Stimulated activated CD8-positive, alpha-beta memory T cell treated with anti-CD3 and anti-CD28 coated beads, Interleukin-15, amount 100 ng/mL, for 4 hours (primary cell): ENCODE measurements at places on chromosomes 1 and 21.

DNA sequence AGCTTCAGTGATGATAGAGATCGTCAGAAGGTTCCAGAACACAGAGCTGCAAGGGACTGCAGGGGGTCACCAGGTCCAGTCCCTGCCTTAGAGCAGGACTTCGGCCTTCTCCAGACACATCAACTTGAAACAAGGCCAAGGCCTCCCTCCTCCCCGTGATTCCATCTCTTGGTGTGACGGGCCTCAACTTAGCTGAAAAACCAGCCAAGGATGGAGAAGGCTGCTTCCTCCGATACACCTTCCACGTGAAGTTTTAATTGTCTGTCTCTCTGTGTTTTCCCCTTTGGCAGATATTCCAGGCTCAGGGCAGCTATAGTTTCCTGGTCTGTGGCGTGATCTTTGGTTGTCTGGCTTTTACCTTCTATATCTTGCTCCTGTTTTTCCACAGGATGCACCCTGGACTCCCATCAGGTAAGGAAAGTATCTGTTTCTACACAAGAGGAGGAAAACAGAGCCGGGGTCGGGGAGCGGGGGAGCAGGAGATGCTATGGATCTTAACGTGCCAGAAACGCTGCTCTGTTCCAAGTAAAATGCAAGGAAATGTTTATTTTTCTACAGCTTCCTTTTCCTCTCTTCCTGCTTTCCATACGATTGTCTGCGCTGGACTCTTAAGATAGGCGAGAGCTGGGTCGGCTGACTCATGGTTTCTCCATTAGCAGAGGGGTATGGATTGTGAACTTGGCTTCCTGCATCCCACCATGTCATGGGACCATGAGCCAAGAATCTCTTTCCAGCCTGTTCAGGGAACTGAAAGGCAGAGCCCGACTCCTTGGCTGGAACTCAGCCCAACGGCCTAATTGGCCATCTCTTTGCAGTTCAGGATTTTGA is 32.8 kb downstream of the ELK4 start:
- no peak for DNase-seq

DNA sequence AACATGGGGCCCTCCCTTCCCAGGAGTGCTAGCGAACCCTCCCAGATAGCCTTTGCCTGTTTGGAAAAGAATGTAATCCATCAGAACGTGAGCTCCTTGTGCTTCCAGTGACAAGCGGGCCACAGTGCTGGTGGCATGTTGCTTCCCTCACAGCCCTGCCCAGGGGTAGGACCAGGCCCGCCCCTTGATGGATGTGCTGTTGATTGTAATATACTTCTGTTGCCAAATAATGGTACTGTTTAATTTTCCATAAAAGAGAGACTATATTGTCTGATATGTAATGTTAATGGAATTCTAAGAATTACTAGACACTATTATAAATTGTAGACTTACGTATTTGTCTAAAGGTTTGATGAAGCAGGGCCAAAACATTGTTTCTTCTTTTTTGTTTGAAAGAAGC is 16.4 kb downstream of the ATP5PO start:
- DNase-seq, result no peak

- DNase-seq, result no peak
These were observed 104.7 kb downstream of the JAK1 start for GRCh38 chr1:64861611-64862010.

DNA sequence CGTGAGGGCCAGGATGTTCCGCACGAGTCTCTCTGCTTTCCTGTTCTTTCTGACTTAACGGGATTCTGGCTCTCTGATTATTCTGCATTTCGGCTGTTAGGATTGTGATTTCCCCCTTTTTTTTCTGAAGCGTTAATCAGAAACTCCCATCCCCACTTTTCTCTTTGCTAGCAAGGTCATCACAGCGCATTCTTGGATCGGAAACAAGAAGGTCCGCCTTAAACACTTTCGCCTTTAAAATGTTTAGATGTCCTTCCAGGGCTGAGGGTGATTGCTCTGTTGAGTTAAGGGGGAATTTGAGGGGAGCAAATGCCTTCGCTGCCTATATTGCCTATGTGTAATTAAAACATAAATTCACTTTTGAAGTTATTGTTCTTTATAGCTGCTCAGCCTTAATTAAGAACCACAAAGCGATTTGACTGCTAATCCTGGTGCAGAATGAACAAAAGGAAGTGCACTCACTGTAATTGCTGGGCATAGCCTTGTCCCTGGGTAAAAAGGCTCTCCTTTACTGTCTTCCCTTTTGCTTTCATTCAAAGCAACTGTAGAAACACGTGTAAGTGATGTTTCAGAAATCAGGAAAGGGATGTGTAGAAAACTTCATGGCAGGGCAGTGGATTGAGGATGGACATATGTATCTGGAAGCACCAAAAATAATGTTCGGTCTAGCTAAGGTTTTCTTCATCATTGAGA is 1.2 kb downstream of the LAMC1 start:
- no peak for DNase-seq

DNA sequence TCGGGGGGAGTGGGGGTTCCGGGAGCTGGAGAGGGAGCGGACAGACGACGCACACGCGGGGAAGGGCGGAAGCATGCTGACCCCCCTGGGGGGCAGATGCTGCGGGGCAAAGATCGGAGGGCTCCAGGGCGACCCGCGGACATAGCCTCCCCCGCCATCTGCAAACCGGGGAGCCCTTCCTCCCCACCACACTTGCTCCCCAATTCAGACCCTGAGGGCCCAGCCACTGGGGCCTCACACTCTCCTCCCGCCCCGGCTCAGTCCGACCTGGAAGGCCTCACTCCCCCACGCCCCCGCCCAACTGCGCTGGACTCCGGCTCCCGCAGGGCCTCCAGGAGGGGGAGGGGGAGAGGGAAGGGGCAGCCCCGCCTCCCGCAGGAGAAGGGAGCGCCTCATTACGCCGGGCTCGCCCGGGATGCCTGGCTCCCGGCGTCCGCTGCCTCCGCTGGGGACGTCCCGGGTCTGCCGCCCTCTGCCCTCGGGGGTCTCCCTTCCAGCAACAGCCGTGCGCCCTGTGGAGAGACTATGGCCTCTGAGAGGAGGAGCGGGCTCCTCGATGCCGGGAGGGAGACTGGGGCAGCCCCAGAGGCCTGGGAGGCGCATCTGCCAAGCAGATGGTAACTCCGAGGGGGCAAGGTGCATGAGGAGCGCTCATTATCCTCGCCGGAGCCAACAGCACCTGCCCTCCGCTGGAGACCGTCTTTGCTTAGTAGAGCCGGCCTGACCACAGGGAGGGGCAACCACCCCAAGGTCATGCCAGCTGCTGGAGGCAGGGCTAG is 636 bp upstream of the CAMK2N1 start:
- DNase-seq, result no peak

DNA sequence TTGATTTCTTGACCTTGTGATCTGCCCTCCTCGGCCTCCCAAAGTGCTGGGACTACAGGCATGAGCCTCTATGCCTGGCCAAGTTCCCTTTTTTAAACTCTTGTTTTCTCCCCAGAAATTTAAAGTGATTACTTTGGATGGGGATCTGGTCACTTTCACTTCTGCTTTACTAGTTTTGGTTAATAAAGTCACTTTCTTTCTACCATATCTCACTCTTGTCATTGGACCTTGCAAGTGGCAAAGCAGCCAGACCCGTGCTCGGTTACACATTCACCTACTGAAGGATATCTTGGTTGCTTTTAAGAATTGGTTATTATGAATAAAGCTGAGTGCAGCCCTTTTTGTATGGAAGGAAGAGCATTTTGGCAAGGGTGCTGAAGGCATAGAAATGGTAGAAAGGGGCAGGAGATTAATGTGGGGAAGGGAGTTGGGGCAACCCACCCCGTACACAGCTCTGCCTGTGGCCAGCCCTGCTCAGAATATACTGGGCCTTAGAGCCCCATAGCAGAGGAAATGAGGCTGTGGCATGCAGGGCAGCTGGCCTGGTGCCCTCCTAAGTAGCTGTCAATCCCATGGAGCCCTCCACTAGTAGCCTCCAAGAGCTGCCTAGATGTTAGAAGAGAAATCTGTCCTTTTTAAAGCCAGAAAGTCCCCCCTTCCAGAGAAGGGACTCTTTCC is 40.7 kb downstream of the CD2 start:
- no peak for DNase-seq

GRCh38 chr21:36080386-36080785 is 10.6 kb downstream of the CBR1 start:
- no peak for DNase-seq

- no peak for DNase-seq
These were observed 6.3 kb downstream of the PHC2 start for GRCh38 chr1:33424610-33425009.

DNA sequence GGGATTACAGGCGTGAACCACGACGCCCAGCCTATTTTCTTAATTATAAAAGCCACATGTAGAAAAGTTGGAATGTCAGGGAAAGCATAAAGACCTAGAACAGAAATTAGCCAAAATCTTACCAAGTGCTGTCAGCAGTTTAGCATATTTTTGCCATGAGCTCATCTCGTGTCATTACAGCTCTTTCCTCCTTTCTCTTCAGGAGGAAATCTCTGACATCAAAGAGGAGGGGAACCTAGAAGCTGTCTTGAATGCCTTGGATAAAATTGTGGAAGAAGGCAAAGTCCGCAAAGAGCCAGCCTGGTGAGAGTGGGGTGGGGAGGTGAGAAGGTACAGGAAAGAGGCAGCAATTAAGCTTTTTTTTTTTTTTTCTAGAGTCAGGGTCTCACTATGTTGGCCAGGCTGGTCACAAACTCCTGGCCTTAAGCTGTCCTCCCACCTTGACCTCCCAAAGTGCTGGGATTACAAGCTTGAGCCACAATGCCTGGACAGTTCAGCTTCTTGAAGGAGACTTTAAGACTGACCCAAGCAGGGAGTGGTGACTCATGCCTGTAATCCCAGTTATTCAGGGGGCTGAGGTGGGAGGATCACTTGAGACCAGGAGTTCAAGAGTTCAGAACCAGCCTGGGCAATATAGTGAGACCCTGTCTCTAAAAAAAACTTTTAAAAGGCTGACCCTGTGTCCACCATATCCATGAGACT is 8.4 kb upstream of the BGLAP start:
- no peak for DNase-seq

DNA sequence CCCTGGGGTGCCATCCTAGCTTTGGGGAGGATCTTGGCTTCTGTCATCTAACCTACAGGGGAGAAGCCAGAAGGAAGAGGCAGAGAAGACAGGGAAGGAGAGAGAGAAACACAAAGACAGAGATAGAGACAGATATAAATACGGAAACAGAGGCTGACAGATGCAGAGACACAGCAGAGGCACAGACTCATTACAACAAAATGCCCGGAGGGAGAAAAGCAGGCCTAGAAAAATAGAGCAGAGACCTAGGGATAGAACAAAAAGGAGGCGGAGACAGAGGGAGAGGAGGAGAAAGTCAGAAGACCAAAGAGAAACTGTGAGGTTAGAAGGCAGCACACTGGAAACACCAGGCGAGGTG is 1.9 kb downstream of the PEAR1 start:
- DNase-seq, result no peak

DNA sequence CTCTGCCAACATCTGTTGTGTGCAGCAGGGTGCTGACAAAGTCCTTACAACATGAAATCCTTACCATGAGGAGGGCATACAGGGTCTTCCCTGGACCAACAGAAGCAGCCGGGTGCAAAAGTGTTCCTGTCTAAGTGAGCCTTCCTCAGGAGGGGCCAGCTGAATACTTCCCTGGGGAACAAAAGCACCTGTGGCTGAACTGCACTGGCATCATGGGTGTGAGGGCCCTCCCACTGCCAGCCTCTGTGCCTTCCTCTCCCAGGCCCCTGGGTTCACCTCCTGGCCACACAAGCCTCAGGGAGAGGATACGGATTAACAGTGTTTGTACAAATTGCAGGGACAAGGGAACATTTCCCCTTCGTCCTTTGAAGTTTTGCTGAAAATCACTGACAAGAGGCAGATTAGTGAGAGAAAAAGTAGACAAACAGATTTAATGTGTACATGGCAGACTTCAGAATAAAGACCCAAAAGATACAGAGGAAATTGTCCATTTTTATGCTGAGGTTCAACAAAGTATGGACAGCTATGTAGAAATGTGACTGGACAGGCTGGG is 91.0 kb upstream of the PPM1J start:
- no peak for DNase-seq

GRCh38 chr1:87603626-87604025 is 274.9 kb downstream of the LMO4 start:
- DNase-seq, result no peak

GRCh38 chr1:228216371-228217320 is 8.8 kb downstream of the OBSCN start:
- no peak for DNase-seq

GRCh38 chr1:183283286-183283685 is 97.2 kb downstream of the LAMC2 start:
- no peak for DNase-seq

GRCh38 chr1:86972262-86972661 is 57.8 kb downstream of the HS2ST1 start:
- DNase-seq, result no peak

DNA sequence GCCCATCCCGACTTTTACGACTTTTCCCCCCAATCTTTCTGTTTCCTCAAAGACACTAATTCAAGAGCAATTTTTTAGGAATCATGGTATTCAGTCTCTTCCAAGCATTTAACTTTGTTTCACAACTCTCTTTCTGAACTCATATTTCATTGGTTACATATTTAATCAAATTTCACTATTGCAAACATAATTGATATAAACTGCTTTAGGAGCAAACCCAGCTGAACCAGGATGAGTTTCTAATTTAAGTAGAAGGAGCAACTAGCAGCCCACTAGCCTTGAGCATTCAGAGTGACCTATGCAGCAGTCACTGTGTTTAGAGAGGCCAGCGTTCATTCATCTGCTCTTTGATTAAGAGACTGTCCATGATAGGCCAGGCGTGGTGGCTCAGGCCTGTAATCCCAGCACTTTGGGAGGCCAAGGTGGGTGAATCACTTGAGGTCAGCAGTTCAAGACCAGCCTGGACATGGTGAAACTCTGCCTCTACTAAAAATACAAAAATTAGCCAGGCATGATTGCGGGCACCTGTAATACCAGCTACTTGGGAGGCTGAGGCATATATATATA is 1.8 kb downstream of the CELA2B start:
- no peak for DNase-seq

DNA sequence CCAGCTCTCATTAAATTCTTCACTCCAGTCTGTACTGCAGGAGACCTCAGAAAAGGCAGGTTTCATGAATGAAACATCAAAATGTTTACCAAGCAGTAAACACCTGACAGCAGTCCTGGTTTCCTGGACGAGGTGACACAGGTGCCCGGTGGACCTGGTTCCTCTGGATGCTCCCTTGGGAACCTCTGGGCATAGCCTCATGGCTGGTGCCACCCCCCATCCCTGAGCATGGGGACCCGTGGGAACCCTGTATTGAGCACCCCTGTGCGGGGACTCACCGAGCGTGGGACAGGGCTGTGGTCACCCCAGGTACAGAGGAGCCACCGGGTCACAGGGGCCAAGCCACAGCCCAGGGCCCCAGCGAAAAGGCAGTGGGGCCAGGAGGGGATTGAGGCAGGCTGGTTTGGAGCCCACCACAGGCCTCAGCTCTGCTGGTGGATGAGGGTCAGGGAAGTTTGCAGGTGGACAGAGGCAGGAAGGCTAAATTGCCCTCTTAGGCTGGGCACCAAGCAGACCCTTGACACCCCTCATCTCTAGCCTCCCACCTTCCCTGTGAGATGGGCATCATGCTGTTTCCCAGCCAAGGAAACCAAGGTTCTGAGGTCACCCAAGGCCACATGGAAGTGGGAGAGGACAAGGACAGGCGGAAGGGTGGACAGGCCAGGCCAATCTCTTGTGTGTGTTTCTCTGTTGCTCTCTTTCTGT is 158.4 kb downstream of the PTPRU start:
- no peak for DNase-seq

GRCh38 chr1:61162520-61163258 is 80.3 kb downstream of the NFIA start:
- DNase-seq, result no peak

GRCh38 chr1:25425098-25426085 is 4.8 kb upstream of the RHCE start:
- DNase-seq, result no peak
